ENCODE measurements at places on chromosomes 12 and 14.

- DNase-seq = no peak
Measured at GRCh38 chr12:83018088-83018487, 331.4 kb downstream of the TMTC2 start.

- no peak for DNase-seq
Measured at GRCh38 chr12:90102957-90103652, 394.5 kb upstream of the ATP2B1 start.

- DNase-seq = no peak
Measured at GRCh38 chr12:14839262-14839661, 4.1 kb downstream of the ART4 start.

GRCh38 chr14:104579507-104579906 is at the start of gene C14orf180:
Gene C14orf180, plus strand, starts transcription at chr14:104579764. Its CDS starts 6,667 bp downstream, at chr14:104586431.
- DNase-seq = no peak

- DNase-seq = no peak
Measured at GRCh38 chr12:131380965-131381705, 329.8 kb upstream of the SFSWAP start.

GRCh38 chr12:124665511-124665910 is 98.1 kb upstream of the NCOR2 start:
- DNase-seq = no peak

GRCh38 chr14:95520346-95520745 is 3.9 kb upstream of the SYNE3 start:
- DNase-seq = no peak

Data from stimulated activated naive CD4-positive, alpha-beta T cell (primary cell).